ENCODE measurements at places on chromosomes 1 and 21.

DNA sequence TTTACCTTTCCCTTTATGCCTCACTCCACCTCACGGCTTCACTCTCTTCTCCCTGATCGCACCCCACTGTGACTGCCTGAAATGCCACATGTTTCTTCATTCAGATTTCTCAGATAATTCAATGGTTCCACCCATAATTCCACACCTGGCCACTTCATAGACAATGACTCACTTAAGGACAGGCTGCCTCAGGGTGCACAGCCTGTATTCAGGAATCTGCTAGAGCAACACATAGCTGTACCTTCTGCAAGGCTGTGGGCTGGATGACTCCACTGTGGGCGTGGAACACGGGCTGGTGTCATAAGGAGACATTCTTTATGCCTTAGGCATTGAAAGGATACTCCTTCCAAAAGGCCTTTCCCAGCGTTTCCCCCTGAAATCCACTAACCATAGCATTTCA lies 36.1 kb downstream of the L1TD1 start:
- DNase-seq, result no peak

DNA sequence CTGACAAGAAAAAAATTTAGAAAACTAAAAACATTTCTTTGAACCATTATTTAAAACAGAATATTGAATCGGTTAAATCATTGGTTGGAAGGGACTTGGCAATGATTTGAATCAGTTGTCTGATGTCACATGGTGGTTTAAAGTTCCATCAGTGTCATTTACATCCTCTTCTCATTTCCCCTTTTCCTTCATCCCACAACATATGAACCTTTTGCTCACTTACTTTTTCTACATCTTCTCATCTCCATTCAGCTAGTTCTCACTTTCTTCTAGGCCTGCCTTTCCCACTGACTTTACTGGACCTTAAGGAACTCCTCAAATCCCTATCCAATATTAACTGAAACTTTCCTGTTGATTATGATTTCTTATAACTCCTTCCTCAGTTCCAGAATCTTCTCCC lies 58.5 kb downstream of the PHACTR4 start:
- DNase-seq, result no peak

DNA sequence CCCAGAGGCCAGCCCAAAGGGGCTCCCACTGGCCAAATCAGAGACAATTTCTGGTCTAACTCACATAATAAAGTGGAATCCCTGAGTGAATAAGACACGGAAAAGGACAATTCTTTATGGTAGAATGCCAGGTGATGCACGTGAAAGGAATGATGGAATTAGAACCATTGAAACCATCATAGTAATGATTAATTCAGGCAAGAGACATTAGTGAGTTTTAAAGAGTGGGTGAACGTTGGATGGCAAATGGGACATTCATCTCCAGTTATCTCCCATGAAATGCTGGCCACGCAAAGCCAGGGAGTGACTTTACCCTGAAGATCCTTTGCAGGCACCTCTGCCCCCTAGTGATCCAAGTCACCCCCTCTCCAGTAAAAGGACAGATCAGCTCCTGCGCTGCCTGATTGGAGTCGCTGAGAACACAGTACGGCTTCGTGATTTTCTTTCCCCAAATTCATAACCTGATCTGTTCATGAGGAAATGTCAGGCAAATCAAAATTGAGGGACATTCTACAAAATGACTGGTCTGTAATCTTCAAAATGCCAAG lies 87.5 kb downstream of the AJAP1 start:
- DNase-seq, result no peak

GRCh38 chr1:61618755-61619154 lies 106.2 kb downstream of the TM2D1 start:
- no peak for DNase-seq

DNA sequence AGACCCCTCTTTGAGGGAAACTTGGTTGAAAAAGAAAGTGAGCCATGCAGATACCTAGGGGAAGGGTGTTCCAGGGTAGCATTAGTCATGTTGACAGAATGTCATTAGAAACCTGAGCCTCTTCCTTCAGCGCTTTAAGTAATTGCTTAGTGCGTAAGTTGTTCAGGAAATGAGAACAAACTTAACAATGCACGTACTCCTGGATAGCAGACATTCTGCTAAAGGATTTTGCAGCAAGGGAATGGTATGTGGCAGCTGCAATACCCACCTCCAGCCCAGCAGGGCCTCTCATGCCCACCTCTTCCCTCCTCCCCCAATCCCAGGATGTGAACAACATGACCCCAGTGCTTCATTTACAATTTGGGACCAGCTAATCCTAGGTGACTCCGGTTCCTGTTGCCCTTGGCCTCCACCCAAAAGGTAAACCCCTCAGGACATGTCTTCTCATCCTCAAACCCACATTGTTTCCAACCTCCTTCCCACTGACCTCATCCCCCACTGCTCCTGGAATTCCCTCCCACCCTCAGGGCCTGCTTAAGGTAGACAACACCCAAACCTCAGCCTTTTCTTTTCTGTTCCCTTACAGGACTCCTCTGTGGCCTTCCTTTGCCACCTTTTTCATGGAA lies 98.0 kb upstream of the BCAR3 start:
- no peak for DNase-seq

DNA sequence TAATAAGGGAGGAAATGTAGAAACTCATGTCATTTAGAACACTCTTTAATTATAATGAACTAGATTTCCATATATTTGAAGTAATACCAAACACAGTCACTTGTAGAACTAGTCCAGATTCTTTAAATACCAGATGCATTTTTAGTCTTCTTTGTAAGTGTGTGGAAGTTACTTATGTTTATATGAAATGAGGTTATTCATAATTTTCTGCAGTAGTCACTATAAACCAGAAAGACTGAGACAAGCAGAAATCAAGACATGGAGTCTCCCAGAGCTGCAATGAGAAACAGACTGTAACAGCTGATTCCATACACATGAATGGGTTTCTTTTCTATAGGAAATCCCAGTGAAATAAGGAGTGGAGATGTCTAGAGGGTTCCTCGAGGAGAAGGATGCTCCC lies 216.6 kb upstream of the ZP4 start:
- DNase-seq, result no peak

DNA sequence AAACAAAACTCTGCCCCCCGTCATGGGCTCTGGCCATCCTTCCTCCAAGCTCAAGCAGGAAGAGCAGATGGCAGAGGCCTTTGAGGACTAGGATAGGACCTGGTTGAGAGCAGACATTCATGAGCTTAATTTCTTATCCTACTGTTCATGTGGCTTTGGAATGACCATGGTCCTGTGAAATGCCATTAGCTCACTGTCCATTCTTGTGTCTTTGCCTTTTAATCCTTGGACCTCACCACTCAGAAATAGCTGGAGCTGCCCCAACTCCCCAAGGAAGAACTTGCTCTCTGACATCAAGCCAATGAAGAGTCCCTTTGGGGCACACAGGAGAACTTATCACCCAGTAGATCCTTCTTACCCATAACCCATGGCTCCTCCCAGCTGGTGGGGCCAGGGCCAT lies 11.6 kb upstream of the FAM20B start:
- no peak for DNase-seq

- DNase-seq, result no peak
These were observed 15.5 kb upstream of the PRDM16 start for GRCh38 chr1:3053366-3053980.

DNA sequence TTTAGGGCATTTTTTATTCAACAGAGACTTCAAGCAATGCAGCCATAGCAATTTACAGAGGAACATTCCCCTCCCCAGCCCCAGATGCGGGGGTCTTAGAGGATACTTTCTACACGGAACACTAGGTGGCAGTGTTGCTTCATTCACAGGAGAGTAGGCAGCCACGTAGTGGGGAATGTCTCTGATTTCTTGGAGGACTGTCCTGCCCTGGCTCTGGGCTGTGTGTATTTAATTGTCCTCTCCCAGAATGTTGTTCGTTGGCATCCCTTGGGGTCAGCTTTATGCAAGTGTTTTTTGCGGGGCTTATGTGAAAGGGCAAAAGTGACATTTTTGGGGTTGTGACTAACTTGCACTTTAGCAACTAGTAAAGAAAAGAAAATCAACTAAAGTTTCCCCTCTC lies 96.9 kb downstream of the PAPPA2 start:
- DNase-seq, result no peak

DNA sequence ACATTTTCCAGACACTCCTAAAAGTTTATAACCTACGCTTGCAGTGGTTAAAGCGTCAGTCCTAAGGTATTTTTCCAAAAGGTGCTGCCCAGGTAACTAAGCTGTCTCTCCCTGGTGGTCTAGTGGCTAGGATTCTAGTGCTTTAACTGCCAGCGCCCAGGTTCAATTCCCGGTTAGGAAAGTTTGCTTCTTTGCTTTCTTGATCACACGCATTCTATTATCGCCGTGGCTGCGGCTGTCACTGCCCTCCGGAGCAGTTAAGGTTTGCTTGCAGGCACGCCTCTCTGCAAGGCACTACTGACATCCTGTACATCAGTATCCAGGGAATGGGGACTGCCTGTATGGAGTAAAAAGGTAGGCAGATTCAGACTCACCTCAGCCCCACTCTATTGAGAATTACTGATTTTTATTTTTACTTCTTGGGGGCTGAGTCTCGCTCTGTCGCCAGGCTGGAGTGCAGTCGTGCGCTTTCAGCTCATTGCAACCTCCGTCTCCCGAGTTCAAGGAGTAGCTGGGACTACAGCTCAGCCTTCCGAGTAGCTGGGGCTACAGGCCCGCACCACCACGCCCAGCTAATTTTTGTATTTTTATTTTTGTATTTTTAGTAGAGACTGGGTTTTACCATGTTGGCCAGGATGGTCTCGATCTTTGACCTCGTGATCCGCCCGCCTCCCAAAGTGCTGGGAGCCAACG lies 53.2 kb upstream of the CFAP126 start:
- no peak for DNase-seq

DNA sequence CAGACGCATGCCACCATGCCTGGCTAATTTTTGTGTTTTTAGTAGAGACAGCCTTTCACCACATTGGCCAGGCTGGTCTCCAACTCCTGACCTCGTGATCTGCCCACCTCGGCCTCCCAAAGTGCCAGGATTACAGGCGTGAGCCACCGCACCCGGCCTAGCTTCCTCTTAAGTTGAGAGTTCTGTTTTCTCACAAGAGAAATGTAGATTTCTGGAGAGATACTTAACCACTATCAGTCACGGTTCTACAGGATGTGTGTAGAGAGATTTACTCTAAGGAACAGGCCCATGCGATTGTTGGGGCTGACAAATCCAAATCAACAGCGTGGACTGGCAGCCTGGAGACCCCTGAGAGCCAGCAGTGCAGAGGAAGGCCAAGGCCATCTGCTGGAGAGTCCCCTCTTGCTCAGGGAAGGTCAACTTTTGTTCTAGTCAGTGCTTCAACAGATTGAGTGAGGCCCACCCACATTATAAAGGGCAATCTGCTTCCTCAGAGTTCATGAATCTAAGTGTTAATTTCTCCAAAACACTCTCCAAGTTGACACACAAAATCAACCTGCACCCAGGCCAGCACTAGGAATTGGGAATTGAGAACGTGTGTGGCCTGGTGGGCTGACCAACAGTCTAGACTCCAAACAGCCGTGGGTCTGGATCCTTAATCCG lies 38.7 kb downstream of the CHAF1B start:
- no peak for DNase-seq

Measured in nucleus accumbens (tissue), 56 donors.